ENCODE measurements at places on chromosomes 11 and 22.

- DNase-seq = no peak
These were observed 17.6 kb upstream of the NCR3LG1 start for GRCh38 chr11:17333799-17334586.

DNA sequence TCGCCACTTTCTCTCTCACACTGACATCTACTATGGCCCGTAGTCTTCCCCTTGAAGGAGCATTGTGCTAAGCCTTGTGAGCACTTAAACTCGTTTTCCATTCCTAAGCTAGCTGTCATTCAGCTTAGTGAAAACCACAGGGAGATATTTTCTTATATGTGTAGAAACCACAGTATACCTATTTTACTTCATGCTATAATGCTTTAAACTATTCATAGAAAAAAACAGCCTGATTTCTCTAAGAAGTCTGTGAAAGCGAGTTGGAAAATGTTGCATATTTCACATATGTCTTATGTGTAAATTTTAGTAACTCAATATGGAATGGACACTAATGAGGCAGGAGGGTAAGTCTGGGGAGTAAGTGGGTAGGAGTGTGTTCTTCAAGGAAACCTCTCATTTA lies 194.3 kb upstream of the CTSC start:
- no peak for DNase-seq

DNA sequence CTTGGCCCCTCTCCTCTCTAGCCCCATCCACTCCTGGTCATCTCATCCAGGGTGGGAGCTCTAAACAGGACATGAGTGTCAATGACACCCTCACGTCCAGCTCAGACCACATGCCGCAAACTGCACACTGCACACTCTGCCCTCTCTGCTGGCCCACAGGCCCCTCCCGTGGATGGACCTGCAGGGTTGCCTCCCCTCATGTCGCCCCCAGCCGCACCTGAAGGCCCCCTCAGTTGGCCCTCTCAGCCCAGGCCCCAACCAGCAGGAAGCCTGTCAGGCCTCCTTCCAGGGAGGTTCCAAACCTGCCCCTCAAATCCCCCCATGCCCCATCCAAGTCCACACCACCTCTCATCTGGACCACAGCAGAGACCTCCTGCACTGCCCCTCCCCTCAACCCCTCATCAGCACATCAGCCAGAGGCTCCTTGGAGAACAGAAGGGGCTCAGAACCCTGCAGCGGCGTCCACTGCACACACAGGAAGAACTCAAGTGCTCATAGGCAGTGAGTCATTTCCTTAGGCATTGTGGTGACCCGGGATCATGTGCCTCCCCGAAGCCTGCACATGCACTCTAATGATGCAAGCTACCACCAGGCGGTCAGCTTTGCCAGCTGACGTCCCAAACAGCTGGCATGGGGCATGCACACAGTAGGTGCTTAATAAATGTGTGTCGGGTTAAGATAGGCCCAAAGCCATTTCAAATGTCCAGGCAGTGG lies 12.9 kb upstream of the CDKN1C start:
- no peak for DNase-seq

DNA sequence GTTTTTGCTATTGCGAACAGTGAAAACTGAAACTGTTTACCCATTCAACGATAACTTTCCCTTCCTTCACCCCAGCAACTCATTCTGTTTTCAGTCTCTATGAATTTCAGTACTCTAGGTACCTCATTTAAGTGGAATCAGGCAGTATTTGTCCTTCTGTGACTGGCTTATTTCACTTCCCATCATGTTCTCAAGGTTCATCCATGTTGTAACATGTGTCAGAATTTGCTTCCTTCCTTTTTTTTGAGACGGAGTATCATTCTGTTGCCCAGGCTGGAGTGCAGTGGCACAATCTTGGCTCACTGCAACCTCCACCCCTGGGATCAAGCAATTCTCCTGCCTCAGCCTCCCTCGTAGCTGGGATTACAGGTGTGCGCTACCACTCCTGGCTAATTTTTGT lies 23.7 kb downstream of the HTR3B start:
- no peak for DNase-seq

DNA sequence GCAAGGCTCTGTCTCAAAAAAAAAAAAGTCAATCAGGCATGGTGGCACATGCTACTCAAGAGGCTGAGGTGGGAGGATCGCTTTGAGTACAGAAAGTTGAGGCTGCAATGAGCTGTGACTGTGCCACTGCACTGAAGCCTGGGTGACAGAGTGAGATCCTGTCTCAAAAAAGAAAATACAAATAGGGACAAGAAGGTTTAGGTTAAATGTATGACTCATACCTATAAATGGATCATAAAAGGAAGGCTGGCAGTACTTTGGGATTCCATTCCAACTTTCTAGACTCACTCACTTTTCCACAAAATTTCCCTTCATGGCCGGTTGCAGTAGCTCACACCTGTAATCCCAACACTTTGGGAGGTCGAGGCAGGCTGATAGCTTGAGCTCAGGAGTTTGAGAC lies 25.6 kb upstream of the OSBP start:
- peak; percentile 19 for DNase-seq

GRCh38 chr22:49887702-49888101 lies 30.5 kb downstream of the ALG12 start:
- no peak for DNase-seq

GRCh38 chr22:19599626-19600243 lies 75.5 kb upstream of the CLDN5 start:
- no peak for DNase-seq

GRCh38 chr11:43537833-43538615 lies 142.5 kb upstream of the HSD17B12 start:
- DNase-seq = no peak

DNA sequence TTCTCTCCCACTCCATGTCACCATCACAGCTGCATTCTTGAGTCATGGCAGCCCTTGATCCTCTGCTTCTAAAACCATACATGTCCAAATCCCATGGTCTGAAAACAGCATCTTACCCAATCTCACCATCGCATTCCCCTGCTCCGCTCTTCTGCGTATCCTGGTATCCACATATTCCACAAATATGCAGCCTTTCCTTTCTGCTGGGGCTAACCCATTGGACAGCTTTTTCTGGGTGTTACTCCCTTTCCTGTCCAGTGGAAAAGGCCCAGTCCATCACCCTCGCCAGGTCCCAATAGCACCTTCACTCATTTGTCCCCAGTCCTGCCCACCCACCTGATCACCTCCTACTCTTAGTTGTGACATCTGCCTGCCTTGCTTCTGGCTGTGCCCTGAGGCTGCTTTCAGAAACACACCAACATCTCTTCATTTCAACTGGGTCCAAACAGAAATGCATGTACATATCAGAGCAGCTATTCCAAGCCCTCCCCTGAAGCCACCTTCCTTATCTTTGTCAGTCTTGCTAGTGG lies 237.6 kb upstream of the TBCEL start:
- DNase-seq = no peak

GRCh38 chr11:69380451-69380901 lies 86.5 kb downstream of the MYEOV start:
- no peak for DNase-seq

GRCh38 chr11:15141381-15141780 lies 26.7 kb downstream of the INSC start:
- DNase-seq = no peak

- peak; percentile 31 for DNase-seq
These were observed 28.5 kb upstream of the RBX1 start for GRCh38 chr22:40922484-40923303.
